ENCODE measurements at places on chromosomes 7 and 10. TPM values are rescaled to one million over a fixed set of nuclear protein-coding genes. Genes with fewer than 3 reads are reported as not detected.

The PRSS37 gene
- not detected for total RNA-seq

The SPDYE2B gene
- not detected for total RNA-seq

The CACNB2 gene
- not detected for total RNA-seq

The IRF5 gene
- 0.61 TPM for total RNA-seq

The KDM7A gene
- 50.2 TPM for total RNA-seq

The ELFN1 gene
- not detected for total RNA-seq

The C7orf57 gene
- not detected for total RNA-seq

The SCART1 gene
- 3.4 TPM for total RNA-seq

The BAMBI gene
- total RNA-seq: 3.6 TPM

The KIAA1549 gene
- total RNA-seq: not detected

The FZD1 gene
- not detected for total RNA-seq

The FEZF1 gene
- not detected for total RNA-seq

The KMT2E gene
- 320 TPM for total RNA-seq

The AUTS2 gene
- total RNA-seq: 51.7 TPM

The FBXL13 gene
- total RNA-seq: 2.4 TPM

The UFSP1 gene
- 2.1 TPM for total RNA-seq

The INSYN2A gene
- total RNA-seq: not detected

The CLDN3 gene
- total RNA-seq: not detected

The HHEX gene
- total RNA-seq: 2.2 TPM

The TYW1 gene
- 28.6 TPM for total RNA-seq

The ACHE gene
- 7.7 TPM for total RNA-seq

The BTBD16 gene
- not detected for total RNA-seq

The TDRD1 gene
- total RNA-seq: not detected

The IFIT1B gene
- total RNA-seq: not detected

The CYP3A7 gene
- not detected for total RNA-seq

The C10orf143 gene
- 5.2 TPM for total RNA-seq

The COL13A1 gene
- total RNA-seq: not detected

The NHLRC2 gene
- total RNA-seq: 6.3 TPM

The ZNF655 gene
- total RNA-seq: 186 TPM

The FHIP2A gene
- 62.0 TPM for total RNA-seq

All from CD8-positive, alpha-beta T cell (primary cell).